NCI-H1930 (cell line): ENCODE measurements at places on chromosomes 13 and 19.

GRCh38 chr19:33432015-33432414, 58.5 kb downstream of the CEBPG start:
- no peak for DNase-seq

GRCh38 chr13:79593121-79593520, 112.2 kb downstream of the NDFIP2 start:
- no peak for DNase-seq

- DNase-seq, result no peak
These were observed 227.0 kb upstream of the SLITRK5 start for GRCh38 chr13:87444135-87444534.

DNA sequence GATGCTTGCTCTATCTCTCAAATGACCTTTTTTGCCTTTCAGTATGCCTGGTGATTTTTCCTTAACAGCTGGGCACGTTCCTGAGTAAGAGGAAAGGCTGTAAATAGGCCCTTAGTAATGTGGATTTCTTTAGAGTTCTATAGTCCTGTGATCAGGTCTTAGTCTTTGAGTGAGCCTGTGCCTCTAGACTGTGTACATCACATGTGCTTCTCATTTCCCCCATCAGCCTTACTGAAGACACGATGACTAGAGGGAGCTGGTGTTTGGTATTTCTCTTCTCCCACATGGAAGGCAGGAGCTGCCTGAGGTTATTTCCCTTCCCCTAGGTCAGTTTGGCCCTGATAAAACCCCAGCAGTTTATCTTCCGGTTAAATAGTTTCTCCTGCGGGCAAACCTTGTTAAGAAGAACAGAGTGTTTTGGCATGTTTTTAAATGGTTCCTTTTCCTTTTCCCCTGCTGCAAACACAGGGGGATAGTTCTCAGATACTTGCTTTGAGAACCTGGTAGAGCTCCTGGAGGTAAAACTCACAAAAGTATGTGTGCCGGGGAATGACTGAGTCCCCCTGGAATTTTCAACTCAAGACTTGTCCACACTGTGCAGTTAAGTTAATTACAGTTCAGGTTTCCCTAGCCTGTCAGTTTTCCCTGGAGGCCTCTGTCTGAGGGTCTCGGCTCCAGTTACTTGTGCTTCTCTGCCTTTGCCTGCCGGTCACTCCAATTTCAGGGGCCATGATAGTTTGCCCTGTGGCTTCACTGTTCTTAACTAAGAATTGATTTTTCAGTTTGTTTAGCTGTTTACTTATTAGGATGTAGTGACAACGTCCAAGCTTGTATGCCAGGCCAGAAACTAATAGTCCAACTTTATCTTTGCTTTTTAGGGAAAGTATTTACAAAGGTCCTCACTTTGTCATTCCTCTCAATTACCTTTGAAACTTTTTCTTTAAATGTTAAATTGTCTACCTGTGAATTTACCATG, 94.4 kb downstream of the URI1 start:
- no peak for DNase-seq

DNA sequence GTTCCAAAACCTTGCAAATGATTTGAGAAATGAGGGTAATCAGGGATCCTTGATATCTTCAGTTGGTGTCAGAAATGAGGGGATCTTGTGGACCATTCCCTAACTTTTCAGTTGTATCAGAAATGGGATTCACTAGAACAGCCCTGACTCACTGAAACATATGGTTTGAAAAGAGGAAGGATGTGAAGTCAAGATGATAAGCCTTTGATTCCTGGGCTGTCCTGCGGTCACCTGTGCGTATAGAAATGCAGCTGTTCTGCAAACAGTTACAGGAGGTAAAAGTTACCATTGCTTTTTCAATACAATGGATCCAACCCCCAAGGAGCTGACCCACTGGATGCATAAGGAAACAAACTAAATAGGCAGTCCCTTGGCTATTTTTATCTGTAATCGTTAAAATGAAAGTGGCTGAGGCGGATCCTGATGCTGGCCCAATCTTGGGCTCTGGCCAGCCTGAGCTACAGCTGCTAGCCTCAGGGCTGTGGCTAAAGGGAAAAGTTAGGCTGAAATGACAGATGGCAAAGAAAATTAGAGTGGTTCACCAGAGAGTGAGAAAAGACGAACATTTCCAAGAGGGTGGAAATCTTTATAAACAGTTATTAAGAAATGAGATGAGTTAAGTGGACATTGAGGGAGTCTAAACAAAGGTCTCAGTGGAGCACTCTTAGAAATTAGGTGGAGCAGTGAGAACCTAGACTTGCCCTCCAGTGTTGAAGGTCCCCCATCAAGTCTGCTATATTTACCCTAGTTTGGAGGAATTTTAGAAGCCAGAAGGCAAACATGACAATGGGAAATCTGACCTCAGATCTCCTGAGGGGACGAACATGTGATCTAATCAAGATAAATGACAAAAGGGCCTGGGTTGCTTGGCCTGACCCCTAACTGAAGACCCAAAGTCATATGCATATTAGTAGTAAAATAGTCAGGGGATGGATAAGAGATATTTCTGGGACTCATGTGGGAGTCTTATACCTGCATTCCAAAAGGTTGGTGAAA, 7.6 kb downstream of the SIGLECL1 start:
- DNase-seq, result no peak

DNA sequence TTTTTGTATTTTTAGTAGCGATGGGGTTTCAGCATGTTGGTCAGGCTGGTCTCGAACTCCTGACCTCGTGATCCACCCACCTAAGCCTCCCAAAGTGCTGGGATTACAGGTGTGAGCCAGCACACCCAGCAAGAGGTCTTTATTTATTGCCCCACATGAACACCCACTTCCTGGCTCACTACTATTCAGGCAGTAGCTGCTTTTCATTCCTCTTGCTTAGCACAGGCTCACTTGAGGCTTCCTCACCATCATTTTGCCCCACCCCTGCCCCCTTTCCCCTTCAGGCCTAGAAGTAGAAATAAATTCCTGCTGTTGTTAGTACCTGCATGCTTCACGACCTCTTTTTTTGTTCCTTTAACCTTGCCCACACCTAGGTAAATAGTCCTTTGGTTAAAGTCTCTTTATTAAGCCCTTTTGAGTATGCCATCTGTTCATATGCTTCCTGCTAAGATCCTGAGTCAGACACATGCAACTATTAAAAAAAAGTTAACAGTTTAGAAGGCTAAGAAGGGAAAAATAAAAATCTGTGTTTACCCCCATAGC, 33.5 kb upstream of the ITM2B start:
- no peak for DNase-seq

- DNase-seq, result no peak
These were observed 7.9 kb upstream of the PDE4A start for GRCh38 chr19:10412257-10412977.

- no peak for DNase-seq
These were observed 82.2 kb downstream of the EDNRB start for GRCh38 chr13:77836423-77836822.

GRCh38 chr13:51625555-51626345, 41.5 kb downstream of the WDFY2 start:
- no peak for DNase-seq

DNA sequence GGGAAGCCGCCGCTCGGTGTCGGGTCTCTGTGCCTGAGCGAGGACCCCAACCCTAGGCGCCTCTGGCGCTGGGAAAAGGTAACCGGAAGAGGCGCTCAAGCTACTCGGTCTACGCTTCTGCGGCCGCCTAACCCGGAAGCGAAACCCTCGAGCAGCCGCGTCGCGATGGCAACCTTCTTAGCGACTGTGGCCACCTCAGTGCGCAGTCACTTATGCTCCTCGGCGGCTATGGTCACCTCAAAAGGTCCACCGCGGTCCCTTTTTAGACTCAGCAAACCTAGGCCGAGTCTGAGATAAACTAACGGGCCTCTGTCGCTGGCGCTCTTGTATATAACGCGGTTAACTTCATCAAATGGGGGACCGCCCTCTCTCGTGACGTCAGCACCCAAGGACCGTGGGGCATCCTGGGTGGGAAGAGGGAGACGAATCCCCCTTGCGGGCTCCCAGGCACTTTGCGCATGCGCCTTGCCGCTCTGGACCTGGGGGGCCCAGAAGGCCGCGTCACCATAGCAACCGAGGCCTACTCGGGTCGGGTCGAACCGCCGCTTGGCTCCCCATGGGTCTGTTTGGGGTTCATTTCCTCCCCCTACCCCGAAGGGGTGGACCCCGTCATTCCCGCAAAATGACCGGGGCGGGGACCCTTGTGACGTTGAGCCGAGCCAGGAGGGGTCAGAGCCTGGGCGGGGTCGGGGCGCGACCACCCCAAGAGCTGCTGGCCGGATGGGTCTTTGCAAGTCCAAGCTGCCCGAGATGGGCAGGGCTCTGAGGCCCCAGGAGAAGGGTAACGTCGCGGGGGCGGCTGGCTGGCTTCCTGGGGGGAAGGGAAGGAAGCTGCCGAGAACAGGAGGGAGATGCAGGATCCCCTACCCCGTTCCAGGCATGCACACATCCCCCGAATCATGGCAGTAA, at the start of gene GTF2F1:
GTF2F1 (minus strand) TSS at position 91 of the 909 bp plus-strand sequence. CDS start 169 bp downstream, outside the sequence.
- DNase-seq, result peak; percentile 85

DNA sequence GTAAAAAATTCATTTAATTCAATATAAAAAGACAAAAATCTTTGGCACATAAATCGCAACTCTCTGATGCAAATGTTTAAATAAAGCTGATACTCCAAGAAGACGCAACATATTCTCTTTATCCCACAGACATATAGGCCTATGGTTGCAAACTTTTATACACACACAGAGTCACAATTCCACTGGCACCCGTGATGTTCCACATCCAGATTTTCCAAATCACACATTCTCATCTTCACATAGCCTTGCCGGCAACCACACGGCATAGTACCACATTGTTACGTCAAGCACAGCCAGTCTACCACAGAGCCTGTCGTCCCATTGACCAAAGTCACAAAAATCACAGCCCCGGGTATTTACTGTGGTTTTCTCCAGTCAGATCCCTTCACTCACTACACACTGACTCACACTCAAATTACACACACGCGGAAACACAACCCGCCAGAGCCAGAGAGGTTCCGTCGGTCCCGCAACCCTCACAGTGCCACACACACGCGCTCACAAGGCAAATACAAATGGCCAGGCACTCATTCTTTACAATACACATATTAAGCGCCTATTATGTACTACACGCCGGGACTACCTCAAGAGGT, 546 bp upstream of the ZNF546 start:
- no peak for DNase-seq

- DNase-seq, result peak; percentile 28
These were observed 8.0 kb downstream of the CCDC194 start for GRCh38 chr19:17385878-17386611.

DNA sequence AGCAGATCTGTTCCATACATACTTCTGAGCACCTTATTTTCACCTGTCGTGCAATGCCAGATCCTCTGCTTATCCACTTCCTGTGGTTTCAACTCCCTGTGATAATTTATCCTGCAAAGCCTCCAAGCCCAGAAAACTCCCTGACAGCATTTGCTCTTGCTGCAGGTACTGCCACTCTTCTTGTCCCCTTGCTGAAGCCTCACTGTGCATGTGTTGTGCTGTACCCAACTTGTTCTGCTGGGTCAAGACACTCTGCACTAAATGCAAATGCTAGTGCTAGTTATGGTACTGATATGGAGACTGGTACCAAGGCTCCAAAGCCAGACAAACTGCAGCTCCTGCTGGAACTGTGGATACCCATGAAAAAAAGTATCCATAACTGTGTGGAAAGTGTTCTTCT, 315.4 kb upstream of the MIR17HG start:
- DNase-seq, result no peak

GRCh38 chr19:1360818-1361461, 22.8 kb upstream of the NDUFS7 start:
- no peak for DNase-seq

DNA sequence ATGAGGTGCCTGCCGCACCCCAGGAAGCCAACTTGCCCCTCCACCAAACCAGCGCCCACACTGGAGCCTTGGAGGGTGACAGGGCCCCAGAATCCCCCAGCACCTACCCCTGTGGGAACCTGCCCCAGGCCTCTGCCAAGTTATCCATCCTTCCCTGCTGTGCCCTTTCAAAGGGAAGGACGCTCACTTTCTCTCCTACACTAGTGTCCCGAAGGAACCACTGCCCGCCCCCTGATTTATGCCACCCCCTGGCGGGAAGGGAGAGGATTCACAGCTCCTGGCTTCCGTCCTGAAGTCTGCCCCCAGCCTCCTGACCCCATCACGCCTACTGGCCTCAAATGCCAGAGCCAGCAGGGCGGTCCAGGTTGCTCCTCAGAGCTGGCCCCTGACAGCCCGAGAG, 1.4 kb downstream of the EVI5L start:
- no peak for DNase-seq

GRCh38 chr13:74073274-74073673, 60.9 kb downstream of the KLF12 start:
- DNase-seq, result no peak

- no peak for DNase-seq
These were observed 62.0 kb upstream of the PDCD5 start for GRCh38 chr19:32519023-32519422.

- no peak for DNase-seq
These were observed 130.5 kb upstream of the RNF113B start for GRCh38 chr13:98307463-98308085.

GRCh38 chr13:23921451-23921888, 24.2 kb upstream of the C1QTNF9B start:
- DNase-seq, result peak; percentile 57

- DNase-seq, result no peak
These were observed 1.1 kb upstream of the SH2D3A start for GRCh38 chr19:6768236-6768785.

DNA sequence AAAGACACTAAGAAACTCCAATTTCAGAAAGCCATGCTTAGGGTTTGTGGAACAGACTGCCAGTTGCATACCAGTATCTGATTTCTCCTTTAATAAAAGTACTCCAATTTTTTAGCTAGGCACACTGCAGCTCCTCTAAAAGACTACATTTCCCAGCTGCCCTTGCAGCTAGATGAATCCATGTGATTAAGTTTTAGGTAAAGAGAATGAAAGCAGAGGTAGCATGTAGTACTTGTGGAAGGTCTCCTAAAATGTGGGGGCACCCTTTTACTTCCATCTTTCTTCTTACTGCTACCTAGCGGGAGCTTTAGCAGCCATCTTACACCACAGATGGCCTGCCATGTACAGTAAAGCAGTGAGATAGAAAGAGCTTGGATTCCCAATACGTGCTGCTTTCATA, 33.0 kb upstream of the TSC22D1 start:
- DNase-seq, result no peak

DNA sequence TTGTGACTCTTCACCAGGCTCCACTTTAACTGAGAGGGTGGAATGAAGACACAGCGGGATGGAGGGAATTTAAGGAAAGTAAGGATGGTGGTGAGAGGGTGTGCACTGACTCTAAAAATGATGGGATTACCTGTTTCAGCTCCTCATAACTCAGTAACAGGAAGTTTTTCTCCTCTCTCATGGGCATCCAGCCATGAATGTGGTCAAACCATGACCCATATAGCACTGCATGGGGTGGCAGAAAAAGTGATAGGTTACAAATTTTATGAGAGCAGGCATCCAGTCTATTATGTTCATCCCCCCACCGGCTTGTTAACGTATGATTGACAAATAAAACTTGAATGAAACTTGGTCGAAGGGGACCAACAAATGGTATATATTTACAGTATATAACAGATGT, 7.2 kb downstream of the SULT2A1 start:
- no peak for DNase-seq

GRCh38 chr13:99386911-99387788, 80.0 kb upstream of the GPR183 start:
- DNase-seq, result peak; percentile 27
